ENCODE measurements at places on chromosomes 6 and 20. TPM values are rescaled to one million over a fixed set of nuclear protein-coding genes. Genes with fewer than 3 reads are reported as not detected.
A peak's percentile ranks its signal among the peaks of the same experiment; 100 is the strongest.

DNA sequence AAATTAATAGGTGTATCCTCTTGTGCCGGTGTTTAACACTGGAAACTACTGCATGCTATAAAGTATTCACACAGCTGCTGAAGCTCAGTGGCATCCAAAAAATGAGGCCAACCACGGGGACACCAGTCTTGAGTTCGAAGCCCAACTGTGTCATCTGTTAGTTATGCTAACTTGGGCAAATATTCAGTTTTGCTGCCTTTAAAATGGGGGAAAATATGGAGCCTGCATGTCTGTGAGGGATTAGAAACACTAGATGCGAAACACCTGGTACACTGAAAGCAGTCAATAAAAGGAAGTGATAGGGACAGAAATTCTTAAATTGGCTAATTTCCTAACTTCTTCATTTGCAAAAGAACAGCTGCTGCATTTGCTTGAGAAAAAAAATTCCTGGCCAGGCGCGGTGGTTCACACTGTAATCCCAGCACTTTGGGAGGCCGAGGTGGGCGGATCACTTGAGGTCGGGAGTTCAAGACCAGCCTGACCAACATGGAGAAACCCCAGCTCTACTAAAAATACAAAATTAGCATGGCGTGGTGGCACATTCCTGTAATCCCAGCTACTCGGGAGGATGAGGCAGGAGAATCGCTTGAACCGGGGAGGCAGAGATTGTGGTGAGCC is 36.6 kb upstream of the MLIP start:
- no peak for DNase-seq

DNA sequence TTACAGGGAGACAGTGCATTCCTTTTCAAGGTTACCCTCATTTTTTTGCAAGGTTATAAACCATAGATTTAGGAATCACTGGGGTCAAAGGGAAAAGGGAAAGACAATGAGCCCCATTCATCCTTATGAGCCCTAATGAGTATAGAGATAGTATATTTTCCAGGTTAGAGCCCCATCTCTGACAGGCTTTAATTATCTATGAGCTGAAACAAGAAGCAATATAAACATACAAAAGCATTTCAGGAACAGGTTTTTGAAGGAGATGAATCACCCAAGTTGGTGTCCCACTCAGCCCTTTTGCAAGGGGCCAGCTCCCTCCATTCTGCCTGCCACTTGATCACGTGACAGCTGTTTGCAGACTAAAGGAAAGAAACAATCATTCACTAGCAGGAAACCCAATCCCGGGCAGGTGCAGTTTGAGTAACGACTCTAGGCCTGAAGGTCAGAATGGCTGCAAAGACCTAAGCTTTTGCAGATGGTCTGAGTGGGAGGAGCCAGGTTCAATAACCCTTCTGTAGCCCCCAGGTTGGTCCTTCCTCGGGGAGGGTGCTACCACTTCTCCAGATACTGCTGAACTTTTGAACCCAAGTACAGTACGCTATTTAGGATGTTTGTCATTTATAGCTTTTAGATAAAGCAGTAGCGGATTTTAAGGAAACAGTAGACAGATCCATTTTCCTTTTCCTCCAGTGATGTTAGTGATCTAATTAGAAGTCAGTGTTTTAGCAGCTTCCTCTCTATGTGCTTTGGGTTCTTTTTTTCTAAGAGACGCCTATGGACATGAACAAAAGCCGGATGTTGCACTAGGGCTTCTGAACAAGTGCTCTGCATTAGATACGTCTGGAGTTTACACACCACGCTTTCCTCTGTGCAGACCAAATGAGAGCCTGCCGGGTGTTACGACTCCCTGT is 253.2 kb downstream of the SOX4 start:
- DNase-seq: no peak

- no peak for DNase-seq
Observed at GRCh38 chr6:11424395-11425034, 113.0 kb upstream of the TMEM170B start.

DNA sequence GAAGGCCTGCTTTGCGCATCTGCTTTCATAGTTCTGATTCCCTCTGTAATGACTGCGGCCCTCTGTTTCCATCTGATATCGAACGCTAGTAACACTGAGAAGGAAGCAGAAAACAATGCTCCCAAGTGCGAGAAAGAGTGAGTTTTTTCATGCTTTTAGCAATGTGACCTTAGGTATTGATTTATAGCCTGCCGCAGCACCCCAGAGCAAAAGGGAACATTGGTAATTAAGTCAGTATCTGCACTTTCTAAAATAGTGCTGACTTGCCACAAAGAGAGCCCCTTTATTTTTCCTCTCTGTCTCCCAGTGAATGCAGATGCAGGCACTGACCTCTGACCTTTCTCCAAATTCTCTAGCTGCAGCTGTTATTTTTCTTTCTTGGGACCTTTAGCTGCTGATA is 129.8 kb downstream of the HDGFL1 start:
- no peak for DNase-seq

GRCh38 chr20:235891-236290 is 8.8 kb downstream of the DEFB129 start:
- DNase-seq: peak; percentile 21

DNA sequence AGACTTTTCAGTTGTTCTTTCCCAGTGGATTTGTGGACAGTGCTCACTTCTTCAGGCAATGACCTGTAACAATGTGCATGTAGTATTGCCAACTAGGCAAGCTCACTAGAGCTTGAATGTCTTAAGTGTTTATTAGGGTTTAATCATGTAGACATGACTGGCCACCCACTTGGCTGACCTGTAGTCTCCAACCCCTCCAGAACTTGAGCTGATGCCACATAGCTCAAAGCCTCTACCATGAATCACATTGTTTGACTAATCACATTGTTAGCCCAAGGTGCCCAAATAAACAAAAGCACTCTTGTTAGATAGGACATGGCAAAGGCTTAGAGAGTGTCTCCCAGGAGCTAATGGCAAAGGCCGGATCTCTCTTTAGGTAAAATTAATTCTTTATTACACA is 272.7 kb downstream of the GRIK2 start:
- peak; percentile 89 for DNase-seq

GMPR gene
- total RNA-seq: 2.5 TPM

DNA sequence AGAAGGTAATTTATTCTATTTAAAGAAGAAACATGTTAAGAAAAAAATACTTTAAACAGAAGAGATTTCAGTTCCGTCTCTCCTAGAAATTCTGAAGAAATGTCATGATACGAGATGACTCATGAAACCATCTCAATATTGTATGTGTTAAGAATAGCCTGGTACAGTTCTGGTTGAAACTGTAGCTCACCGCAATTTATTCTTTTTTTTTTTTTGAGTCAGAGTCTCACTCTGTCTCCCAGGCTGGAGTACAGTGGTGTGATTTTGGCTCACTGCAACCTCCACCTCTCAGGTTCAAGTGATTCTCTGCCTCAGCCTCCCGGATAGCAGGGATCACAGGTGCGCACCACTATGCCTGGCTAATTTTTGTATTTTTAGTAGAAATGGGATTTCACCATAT is 103.3 kb downstream of the ARHGAP18 start:
- no peak for DNase-seq

KHDC1L gene
- not detected for total RNA-seq

VGLL2 gene
- not detected for total RNA-seq

TMEM242 gene
- total RNA-seq: 7.1 TPM

POLH gene
- 30.6 TPM for total RNA-seq

GRCh38 chr6:106066989-106067388 is 19.1 kb upstream of the PRDM1 start:
- DNase-seq: peak; percentile 49

- DNase-seq: peak; percentile 53
Observed at GRCh38 chr6:6918216-6918983, 189.4 kb upstream of the RREB1 start.

GRCh38 chr20:16571333-16571732 is 1.9 kb downstream of the KIF16B start:
- no peak for DNase-seq

DNA sequence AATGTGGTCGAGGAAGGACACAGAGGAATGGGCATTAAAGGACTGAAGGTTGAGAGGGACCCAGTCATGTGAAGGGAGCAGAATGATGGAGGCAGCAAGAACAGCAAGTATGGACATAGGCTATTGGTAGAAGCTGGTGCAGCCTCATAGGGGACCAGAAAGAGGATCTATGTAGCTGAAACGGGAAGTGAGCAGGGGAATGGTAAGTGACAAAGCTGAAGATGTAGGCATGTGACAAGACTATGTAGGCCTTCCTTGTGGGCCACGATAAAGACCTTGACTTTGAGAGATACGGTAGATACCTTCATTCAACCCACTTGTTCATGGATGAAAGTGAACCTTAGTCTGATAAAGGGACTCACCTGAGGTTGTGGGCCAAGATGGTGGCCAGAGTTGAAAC is 3.5 kb downstream of the CTNNBL1 start:
- no peak for DNase-seq

DNA sequence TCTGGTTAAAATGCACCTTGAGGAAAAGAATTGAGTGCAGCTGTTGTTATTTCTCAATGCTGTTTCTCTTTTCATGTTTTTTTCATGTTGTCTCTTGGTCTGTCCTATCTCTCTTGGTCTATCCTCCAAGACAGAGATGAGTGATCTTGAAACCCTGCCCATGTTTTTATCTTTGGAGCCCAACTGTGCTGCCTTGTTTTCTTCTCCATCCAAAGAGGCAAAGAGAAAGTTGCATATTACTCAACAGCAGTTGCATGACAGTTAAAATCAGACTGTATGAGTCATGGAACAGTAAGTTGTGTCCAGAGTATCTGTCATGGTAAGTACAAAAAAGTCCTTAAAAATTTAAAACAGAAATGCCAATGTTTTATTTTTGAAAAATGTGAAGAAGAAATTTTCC is 26.2 kb downstream of the BCAS1 start:
- peak; percentile 87 for DNase-seq

DNA sequence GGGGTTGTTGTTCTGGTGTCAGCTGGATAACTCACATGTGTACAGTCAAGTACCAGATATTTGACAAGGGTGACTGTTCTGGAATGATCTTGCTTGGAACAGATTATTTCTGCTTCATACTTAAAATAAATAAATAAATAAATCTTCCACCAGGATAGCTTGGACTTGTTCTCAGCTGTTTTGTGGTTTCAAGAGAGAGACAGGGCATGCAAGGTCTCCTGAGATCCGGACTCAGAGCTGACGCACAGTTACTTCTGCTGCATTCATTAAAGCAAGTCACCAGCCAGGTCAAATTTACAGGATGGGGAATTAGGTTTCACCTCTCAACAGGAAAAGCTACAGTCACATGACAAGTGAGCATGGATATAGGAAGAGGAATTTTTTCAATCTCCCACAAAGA is 285.0 kb upstream of the SPTLC3 start:
- DNase-seq: no peak

GRCh38 chr6:136582711-136583471 is 32.7 kb upstream of the MAP7 start:
- DNase-seq: peak; percentile 90

DNA sequence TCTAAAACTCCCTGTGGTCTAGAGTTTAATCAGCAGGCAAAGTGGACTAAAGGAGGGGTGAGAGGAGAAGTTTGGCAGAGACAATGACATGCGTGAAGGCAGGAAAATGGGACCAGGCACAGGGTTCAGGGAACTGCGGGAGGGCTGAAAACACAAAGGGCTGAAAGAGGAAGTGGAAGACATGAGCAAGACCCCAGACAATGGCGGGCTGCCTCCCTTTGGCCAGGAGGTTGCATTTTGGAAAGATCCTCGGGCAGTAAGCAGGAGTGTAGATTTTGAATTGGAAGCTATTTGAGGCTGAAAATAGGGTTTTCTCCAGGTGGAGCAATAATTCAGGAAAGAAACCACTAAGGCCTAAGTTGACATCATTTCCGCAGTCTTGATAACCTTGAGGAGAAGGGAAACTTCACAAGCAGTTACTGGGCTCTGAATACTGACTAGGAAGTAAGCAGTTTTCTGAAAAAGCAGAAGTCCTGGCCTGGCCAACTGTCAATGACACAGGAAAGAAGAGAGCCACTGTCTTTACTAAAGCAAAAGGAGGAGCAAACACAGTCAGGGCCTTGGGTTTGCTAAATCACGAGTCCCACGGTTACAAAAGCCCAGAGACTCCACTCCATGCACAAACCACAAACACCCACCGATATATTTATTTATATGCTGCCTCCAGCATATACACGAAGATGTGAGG is 3.4 kb downstream of the LY86 start:
- DNase-seq: no peak

DNA sequence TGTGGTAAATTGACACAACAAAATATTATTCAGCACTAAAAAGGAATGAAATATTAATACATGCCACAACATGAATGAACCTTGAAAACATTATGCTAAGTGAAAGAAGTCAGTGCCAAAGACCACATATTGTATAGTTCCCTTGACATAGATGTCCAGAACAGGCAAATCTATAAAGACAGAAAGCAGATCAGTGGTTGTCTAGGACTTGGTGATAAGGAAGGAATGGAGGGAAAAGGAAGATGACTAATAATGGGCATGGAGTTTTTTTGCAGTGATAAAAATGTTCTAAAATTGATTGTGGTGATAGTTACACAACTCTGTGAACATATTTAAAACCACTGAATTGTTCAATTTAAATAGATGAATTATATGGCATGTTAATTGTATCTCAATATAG is 32.5 kb downstream of the TBX18 start:
- DNase-seq: peak; percentile 57

TNFRSF6B gene
- total RNA-seq: 0.36 TPM

- no peak for DNase-seq
Observed at GRCh38 chr6:54602591-54602990, 244.0 kb upstream of the FAM83B start.

- no peak for DNase-seq
Observed at GRCh38 chr20:24059174-24059573, 70.6 kb upstream of the GGTLC1 start.

DNA sequence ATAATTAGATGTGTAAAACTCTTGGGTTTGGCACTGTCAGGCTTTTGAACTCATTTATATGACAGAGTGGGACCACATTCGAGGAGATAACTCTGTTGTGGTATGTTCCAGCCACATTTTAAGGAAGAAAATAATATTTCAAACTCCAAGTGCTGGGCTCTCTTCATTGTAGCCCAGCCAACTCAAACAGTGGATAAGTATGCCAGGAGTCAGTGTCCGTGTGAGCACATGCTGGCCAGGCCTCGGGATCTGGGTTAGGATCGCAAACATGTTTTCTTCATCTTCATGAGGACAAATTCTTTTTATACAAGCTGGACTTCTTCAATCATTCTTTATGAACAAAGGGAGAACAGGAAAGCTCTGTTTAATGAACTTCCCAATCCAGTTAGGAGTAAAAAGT is 497.5 kb downstream of the MAFB start:
- no peak for DNase-seq

SOBP gene
- 7.4 TPM for total RNA-seq

DNA sequence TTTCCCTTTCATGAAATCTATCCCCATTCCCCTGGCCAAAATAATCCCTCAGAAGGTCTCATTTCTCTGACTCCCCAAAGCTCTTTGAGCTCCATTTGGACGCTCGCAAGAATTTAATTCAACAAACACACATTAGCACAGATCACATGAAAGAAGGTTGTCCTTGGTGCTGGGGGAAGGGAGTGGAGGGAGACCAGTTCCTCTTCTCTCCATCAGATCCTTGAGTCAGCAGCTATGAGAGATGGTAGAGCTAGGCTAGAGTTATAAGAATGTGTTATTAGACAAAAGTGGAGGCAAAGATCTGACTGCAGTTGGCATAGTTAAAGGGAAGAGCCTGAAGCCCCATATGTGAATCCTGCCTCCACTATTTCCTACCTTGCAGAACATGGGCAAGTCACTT is 184.2 kb upstream of the CDYL start:
- no peak for DNase-seq

Data from fibroblast of the aortic adventitia (primary cell).